ENCODE measurements at places on chromosomes 4 and X. TPM values are rescaled to one million over a fixed set of nuclear protein-coding genes. Genes with fewer than 3 reads are reported as not detected.

Gene VCX2
- not detected for total RNA-seq

Gene MAGEE1
- 3.7 TPM for total RNA-seq

Gene FGF13
- total RNA-seq = not detected

Gene GPM6B
- not detected for total RNA-seq

Gene MAGEA12
- total RNA-seq = not detected

Gene NKX3-2
- not detected for total RNA-seq

Measured in activated CD4-positive, alpha-beta memory T cell treated with anti-CD3 and anti-CD28 coated beads for 36 hours (primary cell).